Activated CD4-positive, alpha-beta T cell treated with anti-CD3 and anti-CD28 coated beads for 24 hours (primary cell): ENCODE measurements at places on chromosomes 2 and 18.

- no peak for DNase-seq
Observed at GRCh38 chr2:101395545-101396315, 8.4 kb upstream of the CREG2 start.

DNA sequence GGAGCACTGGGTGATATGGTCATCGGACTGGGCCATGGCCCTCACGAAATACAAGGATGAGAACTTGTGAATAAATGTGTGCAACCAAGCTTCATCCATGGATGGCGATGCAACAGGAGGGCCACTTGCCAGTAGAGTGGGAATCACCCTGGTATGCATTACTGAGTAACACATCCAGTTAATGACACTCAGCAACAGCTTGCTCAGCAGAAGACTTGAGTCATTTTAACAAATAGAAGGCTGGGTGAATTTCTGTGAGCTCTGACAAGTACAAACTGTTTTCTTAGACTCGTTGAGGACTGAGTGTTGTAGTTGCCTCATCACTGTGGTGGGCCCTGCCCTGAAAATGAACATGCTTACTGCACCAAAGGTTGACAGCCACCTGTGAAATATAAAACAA lies 221.6 kb downstream of the NCKAP5 start:
- no peak for DNase-seq

DNA sequence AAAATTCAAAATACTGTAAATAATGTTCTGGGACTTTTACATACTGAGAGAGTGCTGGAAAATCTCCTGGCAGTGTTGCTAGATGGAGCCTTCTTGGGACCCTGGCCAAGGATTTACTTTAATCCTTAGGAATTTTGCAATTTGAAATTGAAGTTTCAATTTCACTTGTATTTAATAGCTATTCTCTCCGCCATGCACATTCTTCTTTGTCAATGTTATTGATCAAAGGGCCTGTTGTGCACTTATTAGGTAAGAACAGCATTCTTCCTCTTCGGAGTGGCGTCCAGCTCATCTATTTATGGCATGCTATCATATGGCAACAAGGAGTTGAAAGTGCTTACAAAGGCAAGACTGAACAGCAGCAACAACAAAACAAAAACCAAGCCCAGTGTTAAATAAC lies 40.1 kb upstream of the SOS1 start:
- no peak for DNase-seq

DNA sequence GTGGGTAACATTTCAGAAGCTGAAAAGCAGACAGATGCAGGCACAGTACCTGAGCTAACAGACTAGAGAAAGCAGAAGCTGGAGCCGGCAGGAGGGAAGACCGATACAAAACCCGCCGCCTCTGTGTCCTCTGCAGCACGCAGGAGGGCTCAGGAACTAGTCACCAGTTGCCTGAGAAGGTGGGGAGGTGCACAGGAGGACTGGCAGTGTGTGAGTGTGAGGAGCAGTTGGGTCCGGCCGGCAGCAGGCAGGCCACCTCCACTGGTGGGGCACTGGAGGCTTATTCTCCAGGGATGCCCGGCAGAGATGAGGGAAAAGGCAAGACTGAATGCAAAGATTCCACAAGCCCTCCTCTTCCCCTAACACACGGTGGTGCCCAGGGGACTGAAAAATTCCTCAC lies 18.2 kb downstream of the ERCC3 start:
- no peak for DNase-seq

GRCh38 chr2:136131961-136132824 lies 14.2 kb upstream of the CXCR4 start:
- DNase-seq, result no peak

GRCh38 chr2:191087311-191087710 lies 63.5 kb downstream of the STAT4 start:
- DNase-seq, result no peak

DNA sequence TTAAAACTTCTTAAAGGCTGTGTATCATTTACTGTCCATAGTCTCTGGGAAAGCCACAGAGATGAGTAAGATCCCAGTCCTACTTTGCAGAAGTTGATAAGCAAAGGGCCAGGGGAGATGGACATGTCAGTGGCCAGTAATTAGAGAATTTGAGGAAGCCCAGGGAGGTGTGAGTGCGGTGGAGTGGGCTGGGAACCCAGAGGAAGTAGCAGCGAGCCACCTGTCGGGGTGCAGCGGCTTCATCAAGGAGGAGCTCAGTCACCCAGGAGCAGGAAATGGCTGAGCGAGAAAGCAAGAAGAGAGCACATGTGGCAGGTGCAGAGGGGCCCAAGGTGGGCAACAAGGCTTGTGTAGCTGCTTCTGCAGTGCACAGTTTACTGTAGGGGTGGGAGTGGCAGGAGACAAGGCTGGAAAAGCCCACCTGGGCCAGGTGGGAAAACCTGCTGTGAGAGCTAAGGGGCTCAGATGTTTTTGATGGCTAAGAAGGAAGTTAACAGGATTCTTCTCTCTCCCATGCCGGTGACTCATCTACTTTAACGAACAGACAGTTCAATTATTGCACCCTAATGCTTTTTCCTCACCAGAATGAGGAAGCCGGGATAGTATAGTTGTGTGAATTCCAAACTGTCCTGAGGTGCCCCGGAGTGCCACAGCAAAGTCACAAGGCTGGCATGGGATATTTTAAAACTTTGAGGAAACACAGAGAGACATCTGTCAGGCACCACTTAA lies 34.8 kb upstream of the MGAT5 start:
- DNase-seq, result no peak
